ENCODE measurements at places on chromosomes 2 and 18.
A peak's percentile ranks its signal among the peaks of the same experiment; 100 is the strongest.

GRCh38 chr2:127678531-127678930 lies 3.2 kb upstream of the LIMS2 start:
- DNase-seq: no peak

- DNase-seq: no peak
These were observed 29.5 kb downstream of the OSBPL6 start for GRCh38 chr2:178223806-178224205.

- DNase-seq: no peak
These were observed 12.6 kb downstream of the NOP58 start for GRCh38 chr2:202278036-202278760.

DNA sequence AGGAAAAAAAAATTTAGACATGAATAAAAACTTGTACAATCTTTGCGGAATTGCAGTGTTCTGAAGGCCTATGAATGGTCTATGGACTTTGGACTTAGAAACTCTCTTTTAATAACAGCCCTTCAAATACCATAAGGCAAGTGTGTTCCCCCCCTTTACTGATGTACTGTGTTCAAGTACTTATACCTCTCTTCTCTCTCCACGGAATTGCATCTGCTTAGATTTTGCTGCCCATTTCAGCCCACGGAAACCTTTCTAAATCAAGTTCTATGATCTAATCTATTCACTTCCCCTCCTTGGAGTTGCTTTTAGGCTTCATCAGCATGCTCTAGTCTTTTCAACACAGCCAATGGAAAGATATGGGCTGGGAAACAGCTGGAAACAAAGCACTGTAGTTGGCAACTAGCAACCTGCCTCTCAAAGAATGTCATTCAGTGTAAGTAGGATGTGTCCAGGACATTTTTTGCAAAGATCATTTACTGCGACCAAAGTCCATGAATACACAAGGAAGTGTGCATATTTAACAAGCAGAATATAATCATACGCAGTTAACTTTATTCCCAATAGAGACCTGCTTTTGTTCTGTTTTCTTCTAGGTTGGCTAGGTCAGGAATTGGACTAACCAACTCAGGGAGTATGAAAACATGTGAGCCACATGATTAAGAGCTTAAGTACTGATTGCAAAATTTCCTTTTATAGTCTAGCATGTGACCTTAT lies 58.0 kb downstream of the SLC40A1 start:
- no peak for DNase-seq

DNA sequence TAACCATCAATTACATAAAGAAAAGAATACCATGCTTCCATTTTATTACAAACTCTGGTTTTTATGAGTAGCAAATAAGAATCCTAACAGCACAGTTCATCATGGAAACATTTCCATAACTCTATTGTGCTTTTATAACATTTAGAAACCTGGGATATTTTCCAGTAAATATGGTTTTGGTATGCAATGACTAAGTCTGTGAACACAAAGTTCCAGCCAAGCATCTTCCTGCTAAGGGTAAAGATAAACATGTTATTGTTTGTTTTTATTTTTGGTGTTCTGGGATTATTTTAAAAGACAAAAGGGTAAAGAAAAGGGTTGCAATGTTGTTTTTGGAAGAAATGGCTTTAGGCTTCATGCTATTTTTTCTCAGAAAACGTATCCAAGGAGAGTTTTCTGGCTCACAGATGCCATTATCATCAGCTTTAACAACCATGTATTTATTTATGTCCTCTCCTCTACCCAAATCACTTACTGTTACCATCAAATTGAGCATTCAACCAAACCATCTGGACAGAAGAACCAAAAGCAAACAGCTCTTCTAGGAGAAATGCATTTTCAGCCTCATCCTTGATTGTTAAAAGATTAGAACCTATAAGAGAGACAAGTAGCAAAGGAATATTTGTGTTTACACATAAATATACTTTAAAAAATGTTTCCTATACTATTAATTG lies 116.0 kb downstream of the PLA2R1 start:
- no peak for DNase-seq

DNA sequence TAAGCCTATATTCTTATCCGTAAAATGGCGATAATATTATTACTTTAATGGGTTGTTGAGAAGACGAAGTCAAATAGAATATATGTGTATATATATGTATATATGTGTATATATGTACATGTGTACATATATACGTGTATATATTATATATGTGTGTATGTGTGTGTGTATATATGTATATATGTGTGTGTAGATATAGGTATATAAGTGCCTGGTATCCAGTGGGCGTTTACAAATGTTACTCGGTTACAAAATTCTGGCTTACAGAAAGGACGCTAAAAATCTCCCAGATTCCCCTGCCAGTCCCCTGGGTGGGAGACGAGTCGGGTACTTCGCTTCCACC lies 295 bp upstream of the MTX2 start:
- no peak for DNase-seq

- DNase-seq: no peak
These were observed 57.5 kb downstream of the UBE2E3 start for GRCh38 chr2:181037922-181038321.

- no peak for DNase-seq
These were observed 7.4 kb upstream of the TMEM214 start for GRCh38 chr2:27025281-27025800.

DNA sequence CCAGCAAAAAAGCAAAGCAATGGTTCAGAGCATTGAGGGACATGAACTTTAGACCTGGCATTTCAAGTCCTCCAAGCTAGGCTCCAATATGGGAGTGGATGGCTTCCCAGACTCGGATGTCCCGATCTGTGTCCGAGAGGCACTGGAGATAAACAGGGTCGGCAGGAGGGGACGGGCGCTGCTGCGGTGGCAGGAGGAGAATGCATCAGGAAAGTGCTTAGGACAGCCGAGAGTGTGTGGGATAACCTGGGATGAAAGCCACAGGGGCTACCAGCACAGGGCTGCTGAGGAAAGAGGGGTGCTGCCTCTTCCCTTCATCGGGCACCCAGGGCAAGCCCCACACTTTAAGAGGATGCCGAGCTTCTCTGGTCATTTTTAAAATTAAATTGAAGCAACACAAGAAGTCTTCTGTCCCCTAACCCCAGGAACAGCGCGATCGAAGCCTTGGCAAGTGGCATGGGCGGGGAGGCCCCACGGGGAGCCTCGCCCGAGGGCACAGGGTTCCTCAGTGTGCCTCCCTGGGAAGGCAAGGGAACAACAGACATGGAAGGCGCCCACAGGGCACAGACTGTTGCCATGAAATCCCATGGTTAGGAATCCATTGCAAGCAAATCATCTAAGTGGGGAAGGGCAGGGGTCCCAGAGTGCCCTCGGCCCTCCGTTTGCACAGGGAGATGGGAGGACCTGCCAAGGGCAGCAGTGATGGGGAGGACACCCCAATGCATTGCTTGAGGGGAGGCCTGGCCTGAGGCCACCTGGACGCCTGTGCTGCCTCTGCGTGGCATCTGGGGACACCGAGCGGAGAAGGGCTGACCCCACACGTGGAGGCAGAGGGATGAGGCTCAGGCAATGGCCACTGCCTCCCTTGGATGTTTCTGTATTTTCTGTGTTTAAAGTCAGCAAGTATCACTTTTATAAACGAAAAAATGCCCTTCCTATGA lies 78.5 kb upstream of the GPC1 start:
- no peak for DNase-seq

DNA sequence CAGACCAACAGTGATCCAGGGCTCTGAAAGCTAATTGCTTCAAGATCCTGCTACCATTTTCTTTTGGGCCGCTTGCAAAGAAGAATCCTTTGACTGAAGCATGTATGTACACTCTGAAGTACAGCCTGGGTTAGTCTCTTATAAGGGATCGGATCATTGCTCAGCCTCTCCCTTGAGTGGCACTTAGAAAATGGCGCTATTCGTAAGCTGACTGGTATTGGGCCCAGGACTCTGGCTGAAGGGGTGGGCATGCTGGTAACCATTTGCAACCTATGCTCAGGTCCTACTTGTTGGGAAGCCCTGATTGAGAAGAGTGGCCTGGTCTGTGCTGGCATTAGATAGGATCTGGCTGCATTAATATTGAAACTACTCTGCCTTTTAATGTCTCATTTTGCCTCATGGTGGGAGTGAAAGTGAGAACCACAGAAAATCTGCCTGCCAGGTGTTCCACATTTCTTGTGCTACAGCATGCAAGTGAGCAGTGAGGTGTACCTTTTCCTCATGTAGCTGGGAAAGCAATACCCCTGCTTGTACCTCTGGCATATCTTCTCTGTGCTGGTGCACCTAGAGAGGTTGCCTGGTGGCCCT lies 661 bp upstream of the MGAT5 start:
- peak; percentile 54 for DNase-seq

- no peak for DNase-seq
These were observed 48.9 kb upstream of the EMILIN2 start for GRCh38 chr18:2797951-2798350.

- no peak for DNase-seq
These were observed 615 bp downstream of the AKAIN1 start for GRCh38 chr18:5196253-5197031.

- DNase-seq: no peak
These were observed 13.1 kb downstream of the CHST9 start for GRCh38 chr18:27171993-27172392.

GRCh38 chr2:28101123-28101522 lies 210.6 kb downstream of the BABAM2 start:
- DNase-seq: no peak

DNA sequence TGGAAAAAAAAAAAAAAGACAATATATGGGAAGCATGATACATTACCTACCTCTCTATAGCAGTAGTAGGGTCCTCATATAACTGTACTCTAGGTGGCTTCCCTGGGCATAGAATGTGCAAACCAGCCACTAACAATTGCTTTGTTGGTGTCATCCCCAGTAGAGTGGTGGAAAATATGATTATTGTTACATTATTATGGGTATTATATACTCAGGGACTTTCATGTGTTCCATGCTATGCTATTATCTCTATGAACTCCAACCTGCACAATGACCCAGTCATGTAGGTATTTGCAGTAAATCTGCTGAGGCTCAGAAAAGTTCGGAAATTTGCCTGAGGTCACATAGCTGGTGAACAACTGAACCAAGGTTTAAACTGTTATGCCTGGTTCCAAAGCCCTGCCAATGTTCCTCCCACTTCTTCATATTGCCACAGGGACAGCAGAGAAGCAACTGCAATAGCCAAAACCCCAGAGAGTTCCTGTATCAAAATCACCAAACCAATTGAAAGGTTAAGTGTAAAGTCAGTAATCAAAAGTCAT lies 52.6 kb upstream of the MAP4K4 start:
- DNase-seq: no peak

- no peak for DNase-seq
These were observed 23.8 kb downstream of the ABCB11 start for GRCh38 chr2:169007356-169007755.

DNA sequence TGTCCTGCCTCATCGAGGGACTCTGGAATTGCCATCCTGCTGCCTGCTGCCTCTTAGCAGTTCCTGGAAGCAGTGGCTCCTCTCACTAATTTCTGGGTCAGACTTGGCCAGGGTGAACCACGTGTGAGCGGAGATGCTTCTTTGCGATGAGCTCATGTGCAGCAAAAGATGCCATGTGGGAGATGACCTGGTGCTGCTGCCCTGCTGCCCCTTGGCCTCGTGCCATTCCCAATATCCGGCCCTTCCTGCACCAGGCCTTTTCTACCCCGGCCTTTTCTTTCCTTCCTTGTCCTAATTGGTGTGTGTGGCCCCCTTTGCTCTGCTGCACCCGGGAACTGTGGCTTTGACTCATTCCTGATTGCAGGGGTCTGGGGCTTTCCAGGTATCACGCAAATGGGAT lies 296.9 kb upstream of the HS6ST1 start:
- DNase-seq: no peak

GRCh38 chr18:42706029-42706608 lies 409.4 kb downstream of the RIT2 start:
- DNase-seq: no peak

DNA sequence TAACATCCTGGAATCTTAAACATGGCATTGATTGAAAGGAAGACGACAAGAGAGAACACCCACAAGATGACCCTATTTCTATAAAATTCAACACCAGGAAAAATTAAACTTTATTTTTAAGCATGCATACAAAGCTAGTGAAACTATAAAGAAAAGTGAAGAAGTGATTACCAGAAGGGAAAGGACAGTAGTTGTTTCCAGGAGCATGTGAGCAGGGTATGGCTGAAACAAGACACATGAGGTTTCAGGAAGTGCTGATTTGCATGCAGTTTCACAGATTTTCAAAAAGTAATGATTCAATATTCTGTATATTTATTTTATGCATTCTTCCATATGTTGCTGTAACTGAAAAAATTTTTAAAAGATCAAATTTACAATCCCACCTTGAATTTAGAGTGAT lies 24.6 kb upstream of the DAW1 start:
- DNase-seq: no peak
